ENCODE measurements at places on chromosomes 13 and 19.
A peak's percentile ranks its signal among the peaks of the same experiment; 100 is the strongest.

DNA sequence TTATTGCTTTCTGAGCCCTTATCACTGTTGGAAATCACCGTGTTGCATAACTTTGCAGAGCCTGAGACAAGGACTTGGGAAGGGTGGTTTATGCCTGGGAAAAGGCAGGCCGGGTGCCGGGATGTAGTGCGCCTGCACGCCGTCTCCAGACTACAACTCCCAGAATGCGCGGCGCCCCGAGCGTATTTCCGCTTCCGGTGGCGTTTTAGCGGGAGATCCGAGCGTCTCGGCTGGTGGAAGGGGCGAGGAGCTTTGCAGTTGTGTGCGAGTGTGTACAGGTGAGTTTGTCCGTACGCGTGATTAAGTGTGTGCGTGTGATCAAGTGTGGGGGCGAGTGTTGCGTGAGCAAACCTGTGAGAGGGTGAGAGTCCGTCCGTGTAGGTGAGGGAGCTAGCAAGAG is 75.4 kb downstream of the PEG3 start:
- no peak for DNase-seq

GRCh38 chr19:42697884-42698283 is 42.4 kb downstream of the PSG3 start:
- DNase-seq: no peak

DNA sequence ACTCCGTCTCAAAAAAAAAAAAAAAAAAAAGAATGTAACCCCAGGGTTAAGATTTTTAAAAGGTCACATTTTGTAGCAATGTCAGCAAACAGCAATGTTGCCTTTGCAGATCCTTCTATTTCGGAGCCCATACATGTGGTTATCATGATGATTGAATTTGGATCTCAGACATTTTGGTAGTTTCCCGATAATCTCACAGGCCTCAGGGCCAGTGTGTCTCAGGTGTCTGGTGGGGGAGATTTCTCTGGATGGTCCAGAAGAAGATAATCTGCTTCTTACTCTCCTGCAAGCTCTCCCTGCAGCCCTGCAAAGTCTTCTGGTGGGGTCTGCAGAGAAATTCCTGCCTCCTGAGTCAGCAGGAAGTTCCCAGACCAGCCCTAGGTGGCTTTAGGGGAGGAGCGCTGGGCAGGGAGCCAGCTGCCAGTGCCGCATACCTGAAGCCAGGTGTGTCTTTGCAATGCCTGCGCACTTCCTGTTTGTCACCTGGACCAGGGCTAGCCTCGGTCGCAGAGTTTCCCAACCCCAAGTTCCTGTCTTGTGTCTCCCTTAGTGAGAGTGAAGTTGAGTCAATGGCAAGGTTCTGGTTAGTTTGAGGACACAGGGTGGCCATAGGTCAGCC is 1.4 kb downstream of the SH2D3A start:
- DNase-seq: no peak

- DNase-seq: no peak
These were observed 166.1 kb downstream of the DCT start for GRCh38 chr13:94313321-94313910.

- DNase-seq: no peak
These were observed 26.0 kb downstream of the C19orf47 start for GRCh38 chr19:40322271-40322610.

DNA sequence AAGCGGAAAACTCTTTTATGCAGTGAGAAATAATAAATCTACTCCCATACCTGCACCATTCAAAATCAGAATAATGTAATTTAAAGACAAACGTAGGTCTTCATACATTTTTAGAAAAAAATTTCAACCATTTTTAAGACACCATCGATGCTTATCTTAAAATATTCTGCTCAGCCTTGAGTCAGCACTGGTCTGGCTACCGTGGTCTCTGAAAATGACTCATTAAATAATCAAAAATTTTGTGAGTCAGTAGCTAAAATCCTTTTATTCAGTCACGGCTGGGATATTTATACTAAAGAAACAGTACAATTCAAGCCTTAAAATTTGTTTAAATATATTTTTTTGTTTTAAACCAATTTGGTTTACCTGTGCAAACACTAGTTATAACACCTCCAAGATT is 2862.8 kb upstream of the PCDH20 start:
- no peak for DNase-seq

DNA sequence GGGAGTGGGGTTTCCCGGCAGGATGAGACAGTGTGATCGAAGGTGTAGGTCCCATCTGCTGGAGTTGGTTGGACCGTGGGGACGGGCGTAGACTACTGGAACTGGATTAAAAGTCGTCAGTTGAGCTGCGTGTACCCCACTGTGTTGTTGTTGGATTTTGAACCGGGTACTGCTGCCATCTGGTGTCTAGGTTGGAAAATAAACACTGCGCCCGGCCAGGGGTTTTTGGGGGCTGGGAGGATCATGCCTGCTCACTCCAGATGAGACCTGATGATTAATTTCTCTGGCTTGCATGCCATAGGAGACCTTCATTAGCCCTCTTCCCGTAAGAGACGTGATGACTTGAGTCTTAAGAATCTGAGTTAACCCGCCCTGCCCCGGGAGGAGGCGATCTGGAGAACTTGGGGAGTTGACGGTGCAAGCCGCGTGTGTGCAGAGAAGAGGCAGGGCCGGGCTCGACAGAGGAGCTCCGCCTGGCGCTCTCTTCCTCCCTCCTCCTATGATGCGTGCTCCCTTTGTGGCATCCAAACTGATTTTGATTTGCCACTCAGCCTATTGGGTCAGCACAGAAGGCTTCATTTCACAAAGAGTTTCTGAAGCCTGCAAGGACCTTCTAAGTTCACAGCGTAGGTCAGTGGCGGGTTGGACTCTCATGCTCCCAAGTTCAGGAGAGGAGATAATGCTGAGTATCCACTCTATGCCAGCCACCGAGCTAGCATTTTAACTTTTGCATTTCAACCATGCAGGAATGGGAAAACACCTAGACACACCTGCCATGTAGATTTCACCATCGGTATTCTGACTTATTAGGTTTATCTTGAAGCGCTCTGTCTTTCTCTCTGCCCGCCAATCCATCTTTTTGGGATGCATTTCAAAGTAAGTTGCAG is 2.7 kb downstream of the UHRF1 start:
- peak; percentile 13 for DNase-seq

GRCh38 chr13:106685143-106685542 is 117.2 kb upstream of the ARGLU1 start:
- DNase-seq: no peak

DNA sequence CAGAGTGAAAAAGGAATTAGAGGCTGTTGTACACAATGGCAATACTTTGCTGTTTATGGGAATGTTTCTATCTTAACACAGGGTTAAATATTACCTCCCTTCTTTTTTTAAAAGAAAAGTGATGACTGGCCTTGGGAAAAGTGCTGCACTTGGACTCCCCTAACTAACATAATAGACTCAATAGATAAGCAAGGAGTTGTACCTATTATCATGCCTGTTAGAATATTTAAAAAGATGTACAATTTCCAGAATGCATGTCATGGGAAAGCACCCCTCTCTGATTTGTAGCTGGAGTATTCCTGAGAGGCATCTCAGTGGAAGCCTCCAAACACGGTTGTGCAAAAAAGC is 79.3 kb upstream of the GPC6 start:
- no peak for DNase-seq

DNA sequence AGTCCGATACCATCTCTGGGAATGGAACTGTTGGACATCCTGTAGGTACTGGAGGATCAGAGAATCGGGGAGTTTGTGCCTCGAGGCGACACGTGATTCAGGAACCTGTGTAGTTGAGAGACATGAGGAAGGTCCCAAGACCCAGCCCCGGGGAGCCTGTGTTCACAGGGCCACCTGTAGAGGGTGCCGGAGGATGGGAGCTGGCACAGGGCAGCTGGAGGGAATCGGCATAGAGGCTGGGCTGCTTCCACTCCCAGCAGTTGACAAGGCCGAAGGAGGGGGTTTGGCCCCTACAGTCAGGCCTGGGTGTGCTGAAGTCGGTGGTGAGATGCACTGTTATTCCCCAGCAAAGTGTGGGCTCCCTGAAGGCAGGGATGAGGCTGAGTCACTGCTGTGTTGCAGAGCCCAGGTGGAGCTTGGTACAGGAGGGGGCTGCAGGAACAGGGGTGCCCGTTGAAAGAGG is 2.5 kb upstream of the ISYNA1 start:
- no peak for DNase-seq

DNA sequence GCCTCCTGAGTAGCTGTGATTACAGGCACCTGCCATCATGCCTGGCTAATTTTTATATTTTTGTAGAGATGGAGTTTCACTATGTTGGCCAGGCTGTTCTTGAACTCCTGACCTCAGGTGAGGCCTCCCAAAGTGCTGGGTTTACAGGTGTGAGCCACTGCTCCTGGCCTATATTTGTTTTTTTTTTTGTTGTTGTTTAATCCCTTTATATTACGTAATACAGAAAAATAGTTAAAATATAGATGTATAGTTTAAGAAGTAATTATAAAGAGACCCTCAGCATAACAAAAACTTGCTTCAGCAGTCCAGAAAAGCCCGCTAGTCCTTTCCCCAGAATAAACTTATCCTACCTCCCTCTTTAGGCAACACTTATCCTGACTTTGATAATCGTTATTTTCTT is 2.4 kb downstream of the ZNF383 start:
- no peak for DNase-seq

GRCh38 chr19:16303755-16304154 is 20.9 kb upstream of the KLF2 start:
- no peak for DNase-seq

GRCh38 chr13:97403893-97404750 is 29.8 kb upstream of the RAP2A start:
- no peak for DNase-seq

- no peak for DNase-seq
These were observed 21.9 kb downstream of the CHERP start for GRCh38 chr19:16520074-16520973.

- no peak for DNase-seq
These were observed 246.1 kb downstream of the KCNRG start for GRCh38 chr13:50261130-50261901.

- DNase-seq: no peak
These were observed 22.5 kb downstream of the ELAVL3 start for GRCh38 chr19:11458236-11458900.

DNA sequence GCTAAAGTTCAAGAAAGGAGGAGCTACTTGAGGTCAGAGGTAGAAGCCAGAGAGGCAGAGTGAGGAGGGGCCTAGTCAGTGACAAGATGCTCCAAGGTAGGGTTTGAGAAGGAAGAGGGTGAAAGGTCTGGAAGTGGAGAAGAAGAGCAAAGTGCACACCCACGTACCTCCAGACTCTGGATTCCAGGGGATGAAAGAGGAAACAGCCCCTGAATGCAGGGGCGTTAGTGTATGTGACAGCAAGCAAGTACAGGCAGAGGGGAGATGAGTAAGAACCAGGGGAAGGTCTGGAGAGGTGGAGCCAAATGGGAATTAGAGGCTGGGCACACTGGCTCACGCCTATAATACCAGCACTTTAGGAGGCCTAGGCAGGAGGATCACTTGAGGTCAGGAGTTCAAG is 8.7 kb downstream of the RPS28 start:
- DNase-seq: no peak

- DNase-seq: no peak
These were observed 140.0 kb downstream of the SIPA1L3 start for GRCh38 chr19:38047049-38047438.

DNA sequence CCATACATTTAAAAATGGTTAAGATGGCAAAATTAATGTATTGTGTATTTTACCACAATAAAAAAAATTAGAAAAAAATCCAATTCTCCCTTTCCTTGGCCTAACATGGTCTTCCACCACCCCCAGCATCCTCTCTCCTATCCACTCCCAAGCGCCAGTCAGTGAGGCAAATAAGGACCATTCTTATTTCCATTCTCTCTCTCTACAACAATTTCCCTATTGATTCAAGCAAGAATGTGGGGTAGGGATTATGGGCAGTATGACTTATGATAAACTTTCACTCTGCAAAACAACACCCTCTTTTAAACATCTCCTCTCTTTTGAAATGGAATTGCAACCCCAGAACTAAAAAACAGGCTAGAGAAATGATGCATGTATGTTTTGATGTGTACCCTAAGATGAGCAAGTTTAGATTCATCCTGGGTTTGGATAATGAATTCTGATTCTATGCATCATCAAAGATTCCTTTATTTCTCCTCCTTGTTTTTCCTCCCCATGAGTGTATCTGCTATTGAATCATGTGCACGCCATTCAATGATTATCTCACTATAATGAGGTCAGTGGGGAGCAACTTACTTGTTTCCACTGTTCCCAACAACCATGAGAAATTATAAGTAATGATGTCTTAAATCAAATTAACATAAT is 3.5 kb downstream of the STARD13 start:
- DNase-seq: no peak

DNA sequence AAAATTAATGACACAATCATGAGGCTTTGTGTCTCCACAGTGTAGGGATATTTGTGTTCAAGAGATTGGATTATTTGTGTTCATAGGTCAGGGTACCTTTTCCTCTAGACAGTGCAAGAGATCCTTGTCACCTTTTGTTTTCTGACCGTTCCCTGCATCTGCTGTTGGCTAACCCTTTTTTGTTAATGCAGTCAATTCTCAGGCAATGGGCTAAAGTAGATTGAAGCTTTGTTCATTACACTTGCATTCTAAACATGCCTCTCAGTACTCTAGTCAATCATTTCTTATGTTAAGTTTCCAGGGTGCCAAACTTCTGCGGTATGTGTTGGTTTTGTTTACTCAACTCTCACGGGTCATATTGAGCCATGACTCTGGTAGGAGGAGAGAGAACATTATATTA is 1.8 kb upstream of the MED4 start:
- DNase-seq: no peak

DNA sequence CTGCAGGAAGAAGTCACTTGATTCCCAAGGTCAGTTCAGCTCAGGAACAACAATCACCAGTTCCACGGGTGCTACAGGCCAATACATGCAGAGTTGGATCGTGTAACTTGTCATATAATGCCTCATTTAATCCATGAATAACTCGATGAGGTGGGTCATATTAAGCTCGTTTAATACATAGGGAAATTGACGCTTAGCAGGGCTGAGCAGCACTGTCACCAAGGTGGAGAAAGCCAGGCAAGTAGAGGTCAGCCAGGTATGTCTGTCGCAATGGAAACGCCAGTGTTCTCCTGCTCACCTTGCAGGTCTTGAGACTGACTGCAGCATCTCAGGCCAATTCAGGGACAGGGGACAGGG is 52.3 kb downstream of the CCDC70 start:
- DNase-seq: no peak

DNA sequence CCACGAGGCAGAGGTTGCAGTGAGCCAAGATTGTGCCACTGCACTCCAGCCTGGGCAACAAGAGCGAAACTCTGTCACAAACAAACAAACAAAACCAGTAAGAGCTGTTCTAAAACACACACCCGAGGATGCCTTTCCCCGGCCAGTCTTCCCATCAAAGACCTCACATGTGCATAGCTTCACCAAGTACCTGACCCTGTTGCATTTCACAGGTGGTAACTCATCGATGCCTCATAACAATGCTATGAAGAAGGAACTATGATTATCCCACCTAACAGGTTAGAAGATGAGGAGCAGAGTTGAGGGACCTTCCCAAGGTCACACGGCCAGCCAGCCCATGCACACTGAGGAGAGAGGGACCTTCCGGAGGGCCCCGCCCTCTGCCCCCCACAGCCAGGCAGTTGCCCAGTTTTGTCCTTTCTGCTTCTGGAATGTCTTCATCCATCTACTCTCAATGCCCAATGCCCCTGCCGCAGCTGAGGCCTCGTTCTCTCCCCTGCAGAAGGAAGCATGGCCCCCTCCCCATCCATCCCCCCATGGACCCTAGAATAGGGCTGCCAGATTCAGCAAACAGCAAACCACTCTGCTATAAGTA is 16.8 kb upstream of the LENG8 start:
- DNase-seq: no peak

- no peak for DNase-seq
These were observed 80.5 kb downstream of the CCNA1 start for GRCh38 chr13:36512771-36513170.

Measured in NCI-H2081 treated with DMSO at 0.1 percent for 48 hours (cell line).